ENCODE measurements at places on chromosomes 7 and 10.

DNA sequence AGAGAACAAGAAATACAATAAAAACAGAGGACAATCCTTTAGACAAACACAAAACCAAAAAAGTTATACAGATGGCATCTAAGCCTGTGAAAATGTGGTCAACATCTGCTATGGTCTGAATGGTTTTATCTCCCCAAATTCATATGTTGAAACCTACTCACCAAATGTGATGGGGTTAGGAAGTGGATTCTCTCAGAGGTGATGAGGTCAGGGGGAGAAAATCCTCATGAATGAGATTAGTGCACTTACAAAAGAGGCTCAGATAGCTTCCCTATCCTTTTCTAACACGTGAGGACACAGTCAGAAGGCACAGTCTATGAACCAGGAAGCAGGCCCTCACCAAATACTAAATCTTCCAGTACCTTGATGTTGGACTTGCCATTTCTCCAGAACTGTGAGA, 147.8 kb upstream of the GPR22 start:
- DNase-seq: no peak

- DNase-seq: no peak
Observed at GRCh38 chr10:74255888-74256357, 104.9 kb downstream of the ADK start.

DNA sequence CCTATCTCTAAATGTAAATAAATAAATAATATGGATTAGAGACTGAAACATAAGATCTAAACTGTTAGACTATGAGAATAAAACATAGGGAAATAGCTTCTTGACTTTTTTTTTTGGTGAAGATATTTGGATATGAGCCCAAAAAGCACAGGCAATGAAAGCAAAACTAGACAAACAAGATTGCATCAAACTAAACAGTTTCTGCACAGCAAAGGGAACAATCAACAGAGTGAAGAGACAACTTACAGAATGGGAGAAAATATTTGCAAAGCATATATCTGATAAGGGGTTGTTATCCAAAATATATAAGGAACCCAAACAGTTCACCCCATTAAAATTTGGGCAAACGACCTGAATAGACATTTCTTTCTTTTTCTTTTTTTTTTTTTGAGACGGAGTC, 148.1 kb downstream of the SUGCT start:
- DNase-seq: no peak

- no peak for DNase-seq
Observed at GRCh38 chr7:134901389-134902020, 84.8 kb upstream of the AGBL3 start.

DNA sequence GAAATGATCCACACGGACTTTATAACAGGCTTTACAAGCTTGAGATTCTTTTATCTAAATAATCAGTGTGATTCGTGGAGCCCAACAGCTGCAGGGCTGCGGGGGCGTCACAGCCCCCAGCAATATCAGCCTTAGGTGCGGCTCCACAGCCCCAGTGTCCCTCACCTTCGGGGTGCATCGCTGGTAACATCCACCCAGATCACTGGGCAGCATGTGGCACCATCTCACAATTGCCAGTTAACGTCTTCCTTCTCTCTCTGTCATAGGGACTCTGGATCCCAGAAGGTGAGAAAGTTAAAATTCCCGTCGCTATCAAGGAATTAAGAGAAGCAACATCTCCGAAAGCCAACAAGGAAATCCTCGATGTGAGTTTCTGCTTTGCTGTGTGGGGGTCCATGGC, 155.6 kb downstream of the EGFR start:
- DNase-seq: no peak

Data from stimulated activated CD8-positive, alpha-beta memory T cell treated with anti-CD3 and anti-CD28 coated beads, Interleukin-4, amount 100 ng/mL, for 4 hours (primary cell).